Stimulated activated CD4-positive, alpha-beta T cell treated with anti-CD3 and anti-CD28 coated beads, Interleukin-4, amount 100 ng/mL, for 24 hours (primary cell): ENCODE measurements at places on chromosomes 5 and 9.

- no peak for DNase-seq
Observed at GRCh38 chr5:35921930-35922329, 16.5 kb downstream of the CAPSL start.

DNA sequence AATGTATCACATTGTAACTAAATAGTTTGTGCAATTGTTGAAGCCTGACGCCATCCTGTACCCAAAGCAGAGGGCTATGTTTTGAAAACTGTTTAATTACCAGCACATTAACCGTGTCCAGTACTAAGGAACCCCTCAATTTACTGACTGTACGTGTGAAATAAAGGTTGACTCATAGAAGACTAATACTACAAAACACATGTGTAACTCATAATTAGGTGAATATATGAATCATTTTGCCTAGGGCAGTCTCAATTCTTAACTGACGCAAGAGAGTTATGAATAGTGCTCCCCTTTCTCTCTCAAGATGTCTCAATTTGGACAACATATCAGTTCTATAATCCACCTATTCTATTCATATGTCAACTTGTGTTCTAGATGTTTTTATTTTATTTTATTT lies 558.4 kb downstream of the PRDM9 start:
- no peak for DNase-seq

DNA sequence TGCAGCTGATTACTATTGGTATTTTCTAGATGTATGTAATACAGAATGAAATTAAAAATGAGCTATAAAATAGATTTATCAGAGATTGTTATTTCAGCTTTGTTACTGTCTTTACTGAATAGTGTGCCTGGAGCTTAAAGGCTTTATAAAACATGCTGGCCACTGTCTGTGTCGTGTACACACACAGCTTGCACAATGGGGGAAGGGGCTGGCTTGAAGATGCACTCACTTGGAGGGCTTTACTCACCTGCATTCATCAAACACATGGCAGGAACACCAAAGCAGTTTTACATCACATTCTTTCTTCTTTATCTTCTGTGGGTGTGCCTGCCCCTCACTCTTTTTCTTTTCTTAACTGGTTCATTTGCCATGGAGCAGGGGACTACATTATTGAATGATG lies 60.9 kb downstream of the TLE4 start:
- no peak for DNase-seq

DNA sequence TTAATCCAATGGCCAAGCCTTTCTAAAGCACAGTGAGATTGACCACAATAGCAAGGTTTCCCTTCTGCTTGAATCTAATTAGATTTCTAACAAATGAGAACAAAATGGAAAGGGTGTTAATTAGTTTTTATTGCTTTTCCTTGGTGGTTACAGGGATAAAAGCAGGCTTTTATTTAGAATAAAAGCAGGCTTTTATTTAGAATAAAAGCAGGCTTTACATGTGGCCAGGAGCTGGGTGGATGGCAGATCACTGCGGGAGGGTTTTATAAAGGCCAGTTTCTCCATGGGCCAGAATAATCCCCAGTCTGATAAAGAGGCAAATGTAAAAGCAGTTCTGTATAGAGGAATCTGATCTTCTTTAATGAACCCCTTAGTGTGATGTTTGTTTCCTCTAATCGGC lies 470.2 kb downstream of the TMEM232 start:
- DNase-seq: no peak

- DNase-seq: no peak
Observed at GRCh38 chr5:56677690-56678305, 137.6 kb upstream of the MAP3K1 start.

DNA sequence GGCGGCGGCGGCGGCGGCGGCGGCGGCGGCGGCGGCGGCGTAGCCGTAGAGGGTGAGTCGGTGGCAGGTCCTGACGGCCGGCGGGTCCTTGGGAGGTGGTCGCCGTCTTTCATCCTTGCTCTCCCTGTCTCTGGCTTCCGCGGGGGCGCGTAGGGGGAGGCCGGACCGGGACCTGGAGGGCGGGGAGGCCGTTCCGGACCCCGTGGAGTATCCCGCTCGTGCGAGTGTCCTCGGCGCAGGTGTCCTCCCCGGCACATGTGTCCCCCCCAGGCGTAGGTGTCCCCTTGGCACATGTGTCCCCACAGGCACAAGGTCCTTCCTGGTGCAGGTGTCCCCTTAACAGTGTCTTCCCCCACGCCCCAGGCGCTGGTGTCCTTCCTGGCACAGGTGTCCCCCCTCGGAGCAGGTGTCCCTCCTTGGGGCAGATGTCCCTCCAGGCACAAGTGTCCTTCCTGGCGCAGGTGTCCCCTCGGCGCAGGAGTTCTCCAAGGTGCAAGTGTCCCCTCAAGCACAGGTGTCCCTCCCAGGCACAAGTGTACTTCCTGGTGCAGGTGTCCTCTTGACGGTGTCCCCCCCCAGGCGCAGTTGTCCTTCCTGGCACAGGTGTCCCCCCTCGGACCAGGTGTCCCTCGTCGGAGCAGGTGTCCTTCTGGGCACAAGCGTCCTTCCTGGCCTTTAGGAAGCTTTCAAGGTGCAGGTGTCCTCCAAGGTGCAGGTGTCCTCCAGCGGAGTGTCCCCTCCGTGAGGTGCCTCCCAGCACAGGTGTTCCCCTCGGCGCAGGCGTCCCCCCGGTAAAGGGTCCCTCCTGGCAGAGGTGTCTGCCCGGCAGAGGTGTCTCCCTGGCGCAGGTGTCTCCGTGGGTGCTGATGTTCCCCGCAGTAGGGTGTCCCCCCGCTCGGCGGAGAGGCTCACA lies 519 bp downstream of the EXOC3 start:
- DNase-seq: peak; percentile 48

DNA sequence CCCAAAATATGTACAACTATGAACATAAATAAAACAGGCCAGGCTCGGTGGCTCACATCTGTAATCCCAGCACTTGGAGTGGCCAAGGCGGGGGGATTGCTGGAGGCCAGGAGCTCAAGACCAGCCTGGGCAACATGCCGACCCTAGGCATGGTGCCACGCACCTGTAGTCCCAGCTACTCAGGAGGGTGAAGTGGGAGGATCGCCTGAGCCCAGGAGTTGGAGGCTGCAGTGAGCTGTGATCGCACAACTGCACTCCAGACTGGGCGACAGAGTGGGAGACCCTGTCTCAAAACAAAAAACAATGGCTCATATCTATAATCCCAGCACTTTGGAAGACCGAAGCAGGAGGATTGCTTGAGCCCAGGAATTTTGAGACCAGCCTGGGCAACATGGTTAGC lies 1.5 kb downstream of the HAUS6 start:
- no peak for DNase-seq

GRCh38 chr9:105413525-105413924 lies 34.3 kb upstream of the FSD1L start:
- no peak for DNase-seq

GRCh38 chr9:14956208-14956607 lies 46.0 kb upstream of the FREM1 start:
- no peak for DNase-seq

- no peak for DNase-seq
Observed at GRCh38 chr5:150230842-150231241, 41.0 kb downstream of the SLC6A7 start.

GRCh38 chr5:117394506-117395157 lies 820.0 kb upstream of the SEMA6A start:
- no peak for DNase-seq

- no peak for DNase-seq
Observed at GRCh38 chr9:94741866-94742265, 15.4 kb downstream of the AOPEP start.

DNA sequence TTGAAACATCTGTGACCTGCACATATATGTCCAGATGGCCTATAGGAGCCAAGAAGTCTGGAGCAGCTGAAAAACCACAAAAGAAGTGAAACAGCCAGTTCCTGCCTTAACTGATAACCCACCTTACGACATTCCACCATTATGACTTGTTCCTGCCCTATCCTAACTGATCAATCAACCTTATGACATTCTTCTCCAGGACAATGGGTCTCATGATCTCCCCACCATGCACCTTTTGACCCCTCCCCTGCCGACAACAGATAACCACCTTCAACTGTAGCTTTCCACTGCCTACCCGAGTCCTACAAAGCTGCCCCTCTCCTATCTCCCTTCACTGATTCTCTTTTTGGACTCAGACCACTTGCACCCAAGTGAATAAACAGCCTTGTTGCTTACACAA lies 233.8 kb downstream of the CCDC171 start:
- DNase-seq: no peak

GRCh38 chr5:138663561-138663960 lies 88.4 kb upstream of the HSPA9 start:
- no peak for DNase-seq

GRCh38 chr9:3906437-3907213 lies 380.8 kb upstream of the RFX3 start:
- DNase-seq: no peak

- no peak for DNase-seq
Observed at GRCh38 chr5:95673081-95673480, 9.7 kb downstream of the SPATA9 start.

DNA sequence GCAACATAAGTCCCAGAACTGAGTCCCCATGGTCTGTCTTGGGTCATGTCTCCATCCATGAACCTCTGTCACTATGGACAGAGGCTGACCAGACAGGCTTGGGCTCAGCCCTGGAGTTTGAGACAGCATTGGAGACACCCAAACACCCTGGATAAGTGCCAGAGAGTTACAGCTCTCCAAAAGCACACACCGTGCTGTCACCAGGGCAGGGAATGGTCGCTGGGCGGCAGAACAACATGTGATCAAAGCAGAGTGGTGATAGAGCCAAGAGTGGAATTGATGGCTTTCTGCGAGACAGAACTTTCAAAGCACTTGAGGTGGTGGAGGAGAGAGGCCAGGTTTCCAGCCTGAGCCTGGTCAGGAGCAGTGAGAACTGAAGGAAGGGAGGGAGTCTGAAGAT lies 50.1 kb downstream of the DRD1 start:
- no peak for DNase-seq

- peak; percentile 52 for DNase-seq
Observed at GRCh38 chr9:131276094-131276888, at the start of gene FAM78A. FAM78A (minus strand) TSS chr9:131276510; CDS start chr9:131276179, 331 bp downstream.

- no peak for DNase-seq
Observed at GRCh38 chr5:94891972-94892371, 273.5 kb downstream of the SLF1 start.

GRCh38 chr9:107942856-107943255 lies 453.3 kb upstream of the KLF4 start:
- DNase-seq: no peak

- DNase-seq: no peak
Observed at GRCh38 chr9:68805890-68806517, 101.0 kb downstream of the PIP5K1B start.

- no peak for DNase-seq
Observed at GRCh38 chr9:120358877-120359276, 221.1 kb downstream of the CDK5RAP2 start.

- no peak for DNase-seq
Observed at GRCh38 chr5:52560366-52560765, 227.3 kb upstream of the ITGA1 start.

DNA sequence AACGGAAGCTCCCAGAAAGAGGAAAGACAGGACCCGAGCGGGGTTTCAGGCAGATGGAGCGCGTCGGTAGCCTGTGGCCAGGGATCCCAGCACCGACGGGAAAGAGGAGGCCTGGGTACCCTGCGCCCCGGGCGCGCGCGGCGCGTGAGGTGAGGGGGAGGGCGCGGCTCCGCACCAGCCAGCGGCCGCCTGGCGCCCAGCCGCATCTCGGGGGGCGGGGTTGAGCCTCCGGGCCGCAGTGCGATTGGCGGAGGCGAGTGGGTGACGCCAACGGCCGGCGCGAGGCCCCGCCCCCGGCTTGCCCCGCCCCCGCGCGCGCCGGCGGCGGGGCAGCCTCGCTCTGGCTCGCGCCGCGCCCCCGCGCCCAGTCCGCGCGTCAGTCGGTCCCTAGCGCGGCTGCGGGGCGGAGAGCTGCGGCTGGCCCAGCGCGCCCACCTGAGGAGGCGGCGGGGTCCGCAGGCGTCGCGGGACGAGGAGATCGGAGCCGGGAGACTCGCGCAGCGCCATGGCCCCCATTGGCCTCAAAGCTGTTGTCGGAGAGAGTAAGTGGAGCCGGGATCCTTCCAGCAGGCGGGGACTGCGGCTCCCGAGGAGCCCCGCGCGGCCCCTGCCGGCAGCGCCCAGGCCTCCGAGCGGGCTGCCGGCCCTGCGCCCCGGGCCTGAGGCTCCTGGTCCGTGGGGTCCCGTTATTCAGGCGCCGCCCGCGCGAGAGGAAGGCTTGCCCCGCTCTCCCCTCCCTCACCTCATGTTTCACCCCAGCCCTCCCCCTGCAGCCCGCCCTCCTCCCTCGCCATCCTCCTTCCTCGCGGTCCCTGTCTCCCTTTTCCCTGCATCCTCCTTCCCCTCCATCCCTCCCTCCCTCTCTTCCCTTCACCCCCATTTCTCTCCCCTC lies at the start of gene STXBP1:
TSS of gene STXBP1 (plus strand) at position 379 of the 892 bp plus-strand sequence. CDS start at position 506, 127 bp downstream.
- peak; percentile 85 for DNase-seq

DNA sequence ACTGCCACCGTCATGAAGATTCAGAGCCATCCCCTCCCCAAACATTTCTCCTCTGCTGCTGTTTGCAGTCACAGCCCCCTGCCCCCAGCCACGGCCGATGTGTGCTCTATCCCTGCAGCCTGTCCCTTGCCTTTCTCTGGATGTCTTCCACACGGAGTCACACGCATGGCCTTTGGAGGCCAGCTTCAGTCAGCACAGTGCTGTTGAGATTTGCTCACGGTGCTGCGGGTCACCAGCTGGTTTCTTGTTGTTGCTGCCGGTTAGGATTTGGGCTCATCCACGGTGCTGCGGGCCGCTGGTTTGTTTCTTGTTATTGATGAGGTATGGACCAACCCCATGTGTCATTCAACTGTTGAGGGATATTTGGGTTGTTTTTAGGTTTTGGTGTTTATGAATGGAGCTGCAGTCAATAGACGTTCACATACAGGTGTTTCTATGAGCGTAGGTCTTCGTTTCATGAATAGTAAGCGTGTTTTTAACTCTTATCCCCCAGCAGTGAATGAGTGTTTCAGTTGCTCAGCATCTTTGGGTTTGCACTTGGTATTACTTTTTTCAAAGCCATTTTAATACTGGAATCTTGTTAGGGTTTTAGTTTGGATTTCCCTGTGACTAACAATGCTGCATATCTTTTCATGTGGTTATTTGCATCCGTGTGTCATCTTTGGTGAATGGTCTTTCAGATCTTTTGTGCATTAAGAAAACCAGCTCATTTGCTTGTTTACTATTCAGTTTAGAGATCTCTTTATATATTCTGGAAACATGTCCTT lies 57.6 kb downstream of the AHRR start:
- peak; percentile 24 for DNase-seq

DNA sequence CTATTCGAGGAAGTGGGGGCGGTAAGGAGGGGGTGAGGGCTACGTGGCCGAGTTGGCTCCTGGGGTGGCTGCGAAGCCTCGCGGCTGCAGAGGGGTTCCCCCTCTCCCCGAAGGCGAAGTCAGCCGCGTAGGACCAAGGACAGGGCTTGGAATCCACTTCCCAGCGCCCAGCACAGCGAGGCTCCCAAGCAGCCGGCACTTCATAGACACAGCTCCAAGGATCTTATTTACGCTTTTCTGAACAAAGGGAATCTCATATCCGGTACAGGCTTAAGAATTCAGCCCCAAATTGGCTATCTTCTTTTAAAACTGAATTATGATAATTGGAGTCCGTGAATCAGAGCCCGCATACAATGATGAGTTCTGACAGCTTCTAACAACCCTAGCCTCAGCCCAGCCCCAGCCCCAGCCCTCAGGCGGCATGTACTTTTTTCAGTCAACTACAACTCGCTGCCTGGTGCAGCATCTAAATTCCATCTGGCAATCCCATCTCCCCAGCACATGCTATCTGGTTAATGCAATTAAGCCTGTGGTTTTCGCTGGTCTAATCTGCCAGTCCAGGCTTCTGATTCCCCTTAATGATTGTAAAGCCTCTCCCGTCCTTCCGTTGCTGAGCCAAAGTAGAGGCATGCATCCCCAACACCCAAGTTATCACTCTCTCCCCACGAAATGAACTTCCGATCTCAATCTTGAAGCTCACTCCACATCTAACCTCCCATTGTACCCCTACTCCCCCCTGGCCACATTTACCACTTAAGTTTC lies 1.0 kb downstream of the ELAVL2 start:
- no peak for DNase-seq
